ACHN (cell line): ENCODE measurements at places on chromosomes 12 and 14.

DNA sequence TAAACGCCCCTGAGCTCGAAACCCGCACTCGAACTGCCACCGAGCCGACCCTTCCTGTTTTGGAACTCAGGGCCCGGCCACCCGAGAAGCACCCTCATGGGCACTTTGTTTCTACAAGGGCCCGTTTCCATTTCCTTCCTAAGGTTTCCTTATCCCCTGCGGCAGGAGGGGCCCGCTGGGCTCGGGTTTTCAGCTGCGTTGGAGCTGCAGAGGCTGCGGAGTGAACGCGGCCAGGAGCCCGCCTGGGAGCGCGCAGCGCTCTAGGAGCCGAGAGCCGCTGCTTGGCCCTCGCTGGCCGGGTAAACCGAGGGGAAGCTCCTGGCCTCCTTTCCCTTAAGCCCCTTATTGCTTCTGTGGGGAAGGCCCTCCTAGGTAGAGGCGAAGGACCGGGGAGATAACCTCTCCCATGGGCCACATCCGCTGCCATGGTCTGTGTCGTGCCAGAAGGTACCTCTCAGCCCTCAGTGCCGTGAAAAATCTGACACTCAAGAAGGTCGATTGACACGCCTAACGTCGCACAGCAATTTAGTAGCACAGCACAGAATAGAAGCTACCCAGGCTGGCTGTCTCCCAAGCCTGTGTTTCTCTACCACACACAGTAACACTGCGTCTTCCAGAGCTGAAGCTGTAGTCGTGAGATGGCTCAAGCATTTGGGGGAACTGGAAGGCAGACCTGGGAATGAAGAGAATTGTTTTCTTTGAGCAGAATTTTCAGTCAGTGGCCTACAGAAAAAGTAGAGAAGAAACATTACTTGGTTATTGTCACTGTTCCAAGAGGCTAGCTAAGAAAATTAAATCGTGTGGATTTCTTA, 12.9 kb upstream of the CALM1 start:
- peak; percentile 58 for DNase-seq

GRCh38 chr14:57835766-57836165, 30.1 kb downstream of the SLC35F4 start:
- DNase-seq: no peak

- no peak for DNase-seq
Observed at GRCh38 chr12:133063556-133063955, 17.2 kb upstream of the ZNF140 start.

- no peak for DNase-seq
Observed at GRCh38 chr12:47152095-47152494, 72.3 kb upstream of the AMIGO2 start.

DNA sequence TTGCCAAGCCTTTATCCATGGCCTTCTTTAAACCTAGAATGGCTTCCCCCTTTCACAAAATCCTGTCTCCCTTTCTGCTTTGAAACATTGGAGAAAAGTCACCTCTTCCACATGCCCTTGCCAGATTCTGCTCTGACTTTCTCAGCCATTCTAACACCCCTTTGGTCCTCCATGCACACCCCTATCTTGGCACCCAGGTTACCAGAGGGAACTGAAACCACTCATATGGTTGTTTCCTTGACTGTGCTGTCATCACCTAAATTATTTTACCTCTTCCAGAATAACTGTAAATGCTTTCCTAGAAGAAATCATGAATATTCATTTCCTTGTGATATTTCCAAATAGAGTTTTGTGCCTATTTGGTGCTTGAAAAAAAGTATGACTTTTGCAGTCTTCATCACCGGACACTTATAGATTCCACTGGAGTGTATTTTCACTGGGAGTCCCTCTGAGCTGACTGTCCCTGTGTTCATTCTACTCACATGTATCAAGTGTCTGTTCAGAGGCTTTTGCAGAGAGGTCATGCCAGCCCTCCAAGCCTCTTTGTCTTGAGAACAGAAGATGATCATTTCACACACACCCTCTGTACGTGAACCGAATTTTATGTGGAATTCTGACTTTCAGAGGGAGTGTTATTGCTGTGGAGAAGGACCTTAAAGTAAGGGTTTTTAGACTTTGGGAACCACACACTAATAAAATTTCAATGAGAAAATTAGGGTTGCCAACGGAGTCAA, 74.1 kb downstream of the PLXNC1 start:
- DNase-seq: no peak

DNA sequence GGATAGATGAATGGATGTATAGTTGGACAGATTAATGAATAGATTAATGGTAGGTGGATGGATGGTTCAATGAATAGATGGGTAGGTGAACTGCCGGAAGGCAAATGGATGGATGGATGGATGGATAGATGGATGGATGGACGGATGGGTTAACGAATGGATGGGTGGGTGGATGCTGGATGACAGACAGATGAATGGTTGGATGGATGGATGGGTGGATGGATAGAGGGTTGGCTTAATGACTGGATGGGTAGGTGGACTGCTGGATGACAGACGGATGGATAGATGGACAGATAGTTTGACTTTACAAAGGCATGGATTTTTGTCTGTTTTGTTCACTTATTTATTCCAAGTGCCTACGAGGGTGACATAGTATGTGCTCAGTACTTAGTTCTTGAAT, 64.4 kb downstream of the WSCD2 start:
- DNase-seq: no peak

DNA sequence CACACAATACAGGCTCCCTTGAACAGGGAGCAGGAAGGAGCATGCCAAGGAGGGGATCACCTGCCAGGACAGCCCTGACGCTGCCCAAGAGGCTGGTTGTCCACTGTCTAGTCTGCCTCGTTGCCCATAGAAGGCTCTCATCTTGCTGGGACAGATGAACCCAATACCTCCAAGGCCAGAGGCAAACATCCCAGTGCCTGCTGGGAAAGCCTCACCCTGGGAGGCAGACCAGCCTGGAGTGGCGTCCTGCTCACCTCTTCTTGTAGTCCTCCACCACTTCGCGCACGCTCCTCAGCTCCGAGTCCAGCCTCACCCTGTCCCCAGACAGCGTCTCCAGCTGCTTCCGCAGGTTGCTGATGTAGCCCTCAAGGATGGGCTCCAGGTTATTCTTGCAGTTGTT, 2.4 kb downstream of the KRT73 start:
- no peak for DNase-seq

DNA sequence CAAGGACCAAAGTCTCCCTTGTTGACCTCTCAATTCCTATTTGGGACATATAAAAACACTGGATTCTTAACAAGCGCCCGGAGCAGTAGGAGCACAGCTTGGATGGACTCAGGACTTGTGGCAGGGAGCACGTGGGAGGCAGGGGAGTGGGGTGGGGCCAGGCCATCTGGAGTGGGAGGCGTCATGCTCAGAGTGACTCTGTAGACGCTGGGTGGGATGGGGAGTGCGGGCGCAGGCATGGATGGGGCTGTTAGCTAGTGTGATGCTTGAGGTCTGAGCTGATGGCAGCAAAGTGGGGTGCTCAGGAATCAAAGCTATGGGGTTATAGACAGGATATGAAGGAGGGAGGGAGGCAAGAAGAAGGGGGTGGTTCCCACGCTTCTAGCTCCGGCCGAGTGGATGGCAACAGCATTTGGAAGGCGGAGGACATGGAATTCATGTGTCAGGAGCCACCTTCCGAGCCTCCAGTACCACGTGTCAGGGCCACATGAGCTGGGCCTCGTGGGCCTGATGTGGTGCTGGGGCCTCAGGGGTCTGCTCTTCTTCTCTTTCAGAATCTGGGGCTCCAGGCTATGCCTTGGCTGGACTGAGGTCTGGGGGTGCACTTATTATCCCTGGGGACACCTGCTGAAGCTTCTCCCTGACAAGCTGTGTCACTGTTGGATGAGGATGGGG, 26.2 kb downstream of the MEG3 start:
- DNase-seq: no peak

DNA sequence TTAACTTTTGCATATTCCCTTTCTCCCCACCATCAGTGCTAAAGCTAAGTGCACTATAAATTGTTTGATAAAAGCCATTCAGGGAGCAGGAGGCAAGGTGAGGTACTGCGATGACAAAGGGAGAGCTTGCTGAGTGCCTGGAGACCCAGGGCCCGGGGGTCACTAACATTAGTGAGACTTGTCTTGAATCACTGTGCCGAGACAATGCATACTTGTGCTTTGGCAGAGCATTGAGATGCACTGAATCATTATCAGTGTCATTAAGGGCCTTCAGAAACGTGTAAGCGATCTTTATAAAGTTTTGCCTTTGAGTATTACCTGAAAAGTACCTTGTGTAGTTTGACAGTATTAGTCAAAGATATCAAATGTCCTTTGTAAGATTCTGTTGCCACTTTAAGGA, 447.5 kb downstream of the PCNX1 start:
- no peak for DNase-seq

DNA sequence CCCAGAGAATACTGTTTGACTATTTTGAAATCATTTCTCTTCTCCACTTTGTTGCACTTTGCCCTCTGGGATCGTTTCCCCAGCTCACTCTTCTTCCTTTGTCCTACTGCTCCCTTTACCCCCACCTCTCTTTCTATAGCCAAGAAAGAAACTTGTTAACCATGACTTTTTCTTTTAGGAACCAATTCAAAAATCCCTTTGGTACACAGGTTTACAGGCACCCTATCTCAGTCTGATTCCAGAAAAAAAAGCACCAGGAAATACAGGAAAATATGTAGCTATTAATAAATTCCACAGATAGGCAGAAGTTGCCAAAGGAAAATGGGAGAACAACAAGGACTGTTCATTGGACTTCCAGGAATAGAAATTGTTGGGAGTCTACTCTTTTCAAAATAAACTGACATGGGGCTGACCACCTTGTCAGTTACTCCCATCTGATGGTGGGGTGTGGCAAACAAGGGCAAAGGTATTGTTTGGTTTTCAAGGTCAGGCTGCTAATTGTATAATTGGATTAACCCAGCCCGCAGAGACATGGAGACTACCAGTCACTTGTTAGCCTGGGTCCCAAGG, 82.4 kb downstream of the CRADD start:
- DNase-seq: no peak

DNA sequence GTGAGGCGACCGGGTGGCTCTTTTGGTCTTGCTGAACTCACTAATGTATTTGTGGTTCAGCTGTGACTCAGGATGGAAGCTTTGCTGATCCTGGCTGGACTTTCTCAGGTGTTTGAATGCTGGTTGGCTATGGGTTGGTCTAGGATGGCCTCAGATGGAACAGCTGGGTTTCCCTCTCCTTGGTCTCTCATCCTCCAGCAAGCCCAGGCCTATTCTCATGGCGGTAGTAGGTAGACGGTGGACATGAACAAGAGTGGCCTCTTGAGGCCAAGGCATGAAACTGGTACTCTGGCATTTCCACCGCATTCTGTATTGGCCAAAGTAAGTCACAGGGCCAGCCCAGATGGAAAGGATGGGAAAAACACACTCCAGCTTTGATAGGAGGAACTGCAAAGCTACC, 11.8 kb upstream of the POLR3B start:
- DNase-seq: peak; percentile 70

DNA sequence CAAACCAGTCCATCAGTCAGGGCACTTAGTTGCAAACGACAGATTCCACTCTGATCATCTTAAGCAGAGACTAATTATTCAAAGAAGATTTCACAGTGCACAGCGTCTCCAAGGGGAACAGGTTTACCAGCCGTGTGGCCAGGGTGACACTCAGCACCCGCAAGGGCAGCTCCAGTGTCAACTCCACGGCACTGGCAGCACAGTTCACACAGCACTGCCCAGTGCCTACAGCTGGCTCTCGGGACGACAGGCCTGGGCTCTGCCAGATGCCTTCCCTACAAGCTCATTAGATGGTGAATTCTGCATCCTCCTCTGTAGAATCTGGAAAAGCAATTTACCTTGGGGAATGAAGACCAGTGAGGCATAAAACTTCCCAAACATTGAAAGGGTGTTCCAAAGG, 4.9 kb downstream of the OR10P1 start:
- no peak for DNase-seq

DNA sequence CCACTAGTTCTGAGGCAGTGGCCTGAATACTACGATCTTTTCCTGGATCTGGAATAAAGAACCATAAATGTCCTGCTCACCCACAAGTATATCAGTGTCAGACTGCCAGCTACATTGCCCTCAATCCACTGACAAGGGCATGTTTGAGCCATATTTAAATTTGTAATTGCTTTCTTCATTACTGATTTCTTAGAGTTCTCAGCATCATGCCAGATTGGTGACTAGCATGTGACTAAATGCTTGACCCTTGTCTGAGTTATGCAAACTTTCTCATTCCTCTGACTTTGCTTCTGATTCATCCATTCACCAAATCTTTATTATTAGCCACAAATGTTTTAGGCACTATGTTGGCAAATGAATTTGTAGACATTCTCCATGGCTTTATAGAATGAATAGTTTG, 143.6 kb upstream of the SLC16A7 start:
- peak; percentile 65 for DNase-seq

GRCh38 chr14:37447883-37448391, 147.1 kb downstream of the FOXA1 start:
- DNase-seq: no peak

- DNase-seq: no peak
Observed at GRCh38 chr14:33617154-33617553, 333.7 kb downstream of the EGLN3 start.

- no peak for DNase-seq
Observed at GRCh38 chr12:15130541-15130940, 90.7 kb downstream of the RERG start.

GRCh38 chr14:86799244-86799647, 1193.7 kb downstream of the GALC start:
- DNase-seq: peak; percentile 70

DNA sequence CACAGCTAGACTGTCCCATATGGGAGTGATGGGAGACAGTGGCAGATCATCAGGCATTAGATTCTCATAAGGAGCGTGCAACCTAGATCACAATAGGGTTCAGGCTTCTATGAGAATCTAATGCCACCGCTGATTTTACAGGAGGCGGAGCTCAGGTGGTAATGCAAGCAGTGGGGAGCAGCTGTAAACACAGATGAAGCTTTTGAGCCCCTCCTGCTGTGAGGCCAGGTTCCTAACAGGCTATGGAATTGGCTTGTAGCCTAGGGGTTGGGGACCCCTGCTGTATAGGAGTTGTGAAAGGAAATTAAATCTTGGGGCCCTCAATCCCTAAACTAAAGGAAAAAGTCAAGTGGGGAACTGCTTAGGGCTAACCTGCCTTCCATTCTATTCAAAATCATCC, 29.6 kb downstream of the ADIPOR2 start:
- DNase-seq: no peak

- no peak for DNase-seq
Observed at GRCh38 chr12:125989696-125990095, 924.5 kb downstream of the AACS start.

DNA sequence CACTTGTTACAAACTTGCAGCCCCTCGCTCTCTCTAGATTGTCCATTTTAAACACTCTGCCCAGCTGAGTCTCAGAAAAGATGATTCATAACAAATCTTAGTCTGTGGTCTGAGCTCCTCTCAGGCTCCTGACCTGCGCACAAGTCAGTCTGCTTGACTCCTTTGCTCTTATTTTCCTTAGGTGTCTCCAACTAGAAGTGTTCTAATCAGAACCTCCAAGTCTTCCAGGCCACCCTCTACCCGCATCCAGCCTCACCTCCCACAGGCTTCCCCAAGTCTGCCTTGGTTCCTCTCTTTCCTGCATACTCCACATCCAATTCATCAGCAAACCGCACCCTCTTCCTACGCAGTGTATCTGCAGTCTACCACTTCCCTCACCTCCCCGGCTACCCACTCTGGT, 42.4 kb upstream of the BDKRB2 start:
- DNase-seq: no peak
